ENCODE measurements at places on chromosomes 16 and 17.

GRCh38 chr17:76840443-76840767 is 27.8 kb upstream of the MGAT5B start:
- DNase-seq, result no peak

GRCh38 chr17:33874617-33875060 is 380.4 kb upstream of the CCL2 start:
- DNase-seq, result no peak

- peak; percentile 6 for DNase-seq
Measured at GRCh38 chr16:10521681-10522274, 58.6 kb downstream of the EMP2 start.

DNA sequence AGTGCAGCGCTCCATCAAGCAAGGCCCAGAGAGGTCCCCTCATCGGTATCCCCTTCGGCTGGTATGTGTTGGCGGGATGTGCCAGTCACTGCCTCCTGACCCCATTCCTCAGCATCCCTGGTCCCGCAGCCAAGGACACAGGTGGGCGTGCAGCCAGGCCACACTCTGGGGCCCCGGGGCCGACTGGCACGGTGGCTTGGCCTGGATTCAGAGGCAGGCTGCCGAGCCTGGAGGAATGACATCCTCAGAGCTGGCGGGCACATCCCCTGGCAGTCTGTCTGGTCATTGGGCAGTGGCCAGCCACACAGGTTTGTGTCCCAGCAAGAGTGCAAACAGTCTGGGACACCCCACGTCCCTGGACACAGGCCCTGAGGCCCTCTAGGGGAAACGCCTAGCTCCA is 111.1 kb downstream of the SDK2 start:
- no peak for DNase-seq

GRCh38 chr17:10119203-10120108 is 79.0 kb downstream of the GAS7 start:
- no peak for DNase-seq

GRCh38 chr16:11181242-11181898 is 74.6 kb downstream of the SOCS1 start:
- DNase-seq, result no peak

- DNase-seq, result no peak
Measured at GRCh38 chr17:32192379-32192778, 50.1 kb downstream of the RHOT1 start.

- DNase-seq, result no peak
Measured at GRCh38 chr17:41653892-41654677, 29.7 kb upstream of the KRT17 start.

GRCh38 chr16:47051031-47051430 is 77.6 kb upstream of the DNAJA2 start:
- DNase-seq, result no peak

GRCh38 chr17:15451680-15452079 is 15.7 kb downstream of the CDRT4 start:
- DNase-seq, result no peak
